ENCODE measurements at places on chromosomes 5 and 9. TPM values are rescaled to one million over a fixed set of nuclear protein-coding genes. Genes with fewer than 3 reads are reported as not detected.

GRCh38 chr5:170363671-170364070 lies 25.5 kb downstream of the KCNMB1 start:
- no peak for DNase-seq

DNA sequence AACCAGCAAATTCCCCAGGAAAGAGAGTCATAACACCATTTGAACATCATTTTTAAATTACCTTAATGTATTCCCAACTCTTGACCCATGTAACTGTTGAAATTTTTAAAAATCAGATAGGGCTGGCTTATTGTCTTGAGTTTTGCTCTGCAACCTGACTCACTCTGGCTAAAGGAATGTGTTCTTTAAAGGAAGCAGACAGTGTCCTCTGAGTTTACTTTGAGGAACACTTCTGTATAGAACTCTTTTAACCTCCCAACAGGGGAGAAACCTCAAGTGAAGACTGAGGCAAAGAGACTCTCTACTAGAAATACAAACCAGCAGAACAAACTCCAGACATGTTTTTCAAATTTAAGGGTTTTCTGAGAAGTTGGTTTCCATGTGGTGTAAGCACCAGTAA lies 248.9 kb downstream of the CWC27 start:
- DNase-seq = no peak

DNA sequence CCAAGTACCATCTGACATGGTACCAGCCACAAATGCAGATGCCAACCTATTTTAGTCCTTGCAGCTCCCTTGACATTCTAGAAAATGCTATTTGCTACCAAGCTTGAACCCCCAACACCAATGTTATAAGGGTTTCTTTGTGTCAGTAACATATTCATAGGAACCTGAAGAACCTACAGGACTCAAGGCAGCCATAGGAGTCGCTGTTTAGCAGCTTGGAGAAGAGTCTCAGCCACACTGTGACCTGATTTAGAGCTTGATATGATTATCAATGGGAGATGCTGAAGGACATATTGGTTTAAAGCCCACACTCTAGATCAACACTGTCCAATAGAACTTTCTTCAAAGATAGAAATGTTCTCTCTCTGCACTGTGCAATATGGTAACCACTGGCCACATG lies 6.4 kb upstream of the ZFR start:
- DNase-seq = no peak

GRCh38 chr5:6574537-6575245 lies 58.2 kb downstream of the NSUN2 start:
- no peak for DNase-seq

Gene SPINK13
- total RNA-seq = not detected

Gene DOCK2
- total RNA-seq = 0.62 TPM

Gene PRSS3
- total RNA-seq = 10.7 TPM

Gene CTXN3
- not detected for total RNA-seq

Measured in endothelial cell of umbilical vein (primary cell).